Globus pallidus (tissue), 1 donor: ENCODE measurements at places on chromosomes 12 and 14.

- peak; percentile 69 for DNase-seq
Observed at GRCh38 chr12:128807161-128807724, 16.5 kb downstream of the SLC15A4 start.

DNA sequence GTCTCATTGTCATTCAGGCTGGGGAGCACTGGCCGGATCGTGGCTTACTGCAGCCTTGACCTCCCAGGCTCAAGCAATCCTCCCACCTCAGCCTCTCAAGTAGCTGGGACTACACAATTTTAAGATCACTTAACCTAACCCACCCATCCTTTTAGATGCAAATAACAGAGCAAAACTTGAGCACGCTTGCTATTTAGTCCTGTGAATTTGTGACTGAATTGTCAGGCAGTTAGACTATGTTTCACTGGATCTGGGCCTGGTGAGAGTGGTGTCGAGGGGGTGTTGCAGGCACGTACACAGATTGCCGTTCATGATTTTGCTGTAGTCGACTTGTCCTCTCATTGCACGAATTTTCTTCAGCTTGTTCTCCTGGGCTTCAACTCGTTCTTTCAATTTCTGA lies 38.2 kb downstream of the ZFYVE21 start:
- DNase-seq = no peak

- no peak for DNase-seq
Observed at GRCh38 chr14:59055006-59055405, 133.5 kb upstream of the DAAM1 start.

DNA sequence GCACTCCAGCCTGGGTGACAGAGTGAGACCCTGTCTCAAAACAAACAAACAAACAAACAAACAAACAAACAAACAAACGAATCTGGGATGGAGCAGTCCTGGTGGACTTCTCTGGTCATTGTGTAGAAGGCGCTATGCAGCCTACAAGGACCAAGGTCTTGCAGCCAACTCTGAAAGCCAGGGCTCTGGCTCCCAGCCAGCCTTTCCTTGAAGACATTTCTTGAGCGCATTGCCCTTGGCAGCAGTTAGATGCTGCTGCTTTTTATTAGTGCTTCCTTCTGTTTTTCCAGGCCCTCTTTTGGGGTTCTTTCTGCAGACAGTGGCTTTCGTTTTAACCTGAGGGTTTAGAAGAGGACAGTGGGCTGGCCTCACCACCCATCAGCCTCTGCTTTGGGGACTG lies 20.2 kb downstream of the CCDC177 start:
- DNase-seq = no peak

DNA sequence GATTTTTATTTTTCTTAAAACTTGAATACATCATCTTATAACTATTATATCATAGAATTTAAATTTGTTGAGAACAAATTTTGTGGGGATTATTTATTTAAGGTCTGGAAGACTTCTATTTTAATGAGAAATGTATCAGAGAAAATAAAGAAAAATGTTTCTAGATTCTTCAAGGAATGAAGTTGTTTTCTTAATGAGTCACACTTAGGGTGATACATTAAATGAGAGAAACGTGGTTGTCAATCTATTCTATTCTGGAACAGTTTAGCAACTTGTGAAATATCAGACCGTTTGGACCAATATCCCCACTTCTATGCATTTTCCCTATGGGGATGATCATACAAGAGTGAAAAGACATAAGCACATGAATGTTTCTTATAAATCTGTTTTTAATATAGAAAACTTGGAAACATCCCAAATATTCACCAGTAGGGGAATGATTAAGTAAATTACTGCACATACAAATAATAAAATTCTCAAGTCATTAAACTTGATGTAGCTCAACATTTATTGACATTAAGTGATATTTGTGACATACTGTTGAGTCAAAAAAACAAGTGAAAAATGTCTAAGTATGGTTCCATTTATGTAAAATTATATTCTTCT lies 88.5 kb downstream of the E2F7 start:
- no peak for DNase-seq

- no peak for DNase-seq
Observed at GRCh38 chr12:93686572-93687356, 9.6 kb downstream of the CRADD start.

DNA sequence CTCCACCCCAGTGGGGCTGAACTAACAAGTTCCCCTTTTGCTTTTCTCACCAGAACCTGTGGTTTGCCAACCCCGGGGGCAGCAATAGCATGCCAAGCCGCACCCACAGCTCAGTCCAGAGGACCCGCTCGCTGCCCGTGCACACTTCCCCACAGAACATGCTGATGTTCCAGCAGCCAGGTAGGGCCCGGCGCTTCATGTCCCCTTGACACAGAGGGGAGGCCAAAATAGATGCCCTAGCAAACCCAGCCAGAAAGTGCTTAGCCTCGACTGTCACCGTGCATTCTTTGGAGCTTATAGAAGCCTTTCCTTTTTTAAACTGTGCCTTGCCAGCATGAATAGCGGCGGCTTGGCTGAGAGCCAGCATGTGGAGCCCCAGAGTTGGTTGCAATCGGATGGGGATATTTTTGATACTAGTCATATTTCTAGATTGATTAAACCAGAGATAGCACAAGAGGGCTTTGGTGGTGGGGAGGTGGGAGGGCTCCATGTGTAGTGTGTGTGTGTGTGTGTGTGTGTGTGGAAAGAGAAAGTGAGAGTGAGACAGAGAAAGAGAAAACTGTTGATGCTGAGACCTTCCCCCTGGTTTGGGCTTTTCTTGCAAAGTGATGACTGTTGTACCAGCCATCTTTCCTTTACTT lies 126.1 kb downstream of the GCH1 start:
- no peak for DNase-seq

GRCh38 chr14:68941820-68942219 lies 37.3 kb downstream of the ACTN1 start:
- no peak for DNase-seq

DNA sequence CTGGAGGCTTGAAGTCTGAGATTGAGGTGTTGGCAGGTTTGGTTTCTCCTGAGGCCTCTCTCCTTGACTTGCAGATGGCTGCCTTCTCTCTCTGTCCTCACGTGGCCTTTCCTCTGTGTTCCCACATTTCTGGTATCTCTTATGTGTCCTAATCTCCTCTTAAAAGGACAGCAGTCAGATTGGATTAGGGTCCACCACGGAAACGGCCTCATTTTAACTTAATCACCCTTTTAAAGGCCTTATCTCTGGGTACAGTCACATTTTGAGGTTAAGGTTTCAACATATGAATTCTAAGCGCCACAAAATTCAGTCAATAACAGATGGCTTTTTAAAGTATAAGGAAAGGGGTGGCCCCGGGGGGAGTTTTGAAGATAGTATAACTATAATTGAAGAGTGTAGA lies 33.5 kb downstream of the UNC79 start:
- no peak for DNase-seq

DNA sequence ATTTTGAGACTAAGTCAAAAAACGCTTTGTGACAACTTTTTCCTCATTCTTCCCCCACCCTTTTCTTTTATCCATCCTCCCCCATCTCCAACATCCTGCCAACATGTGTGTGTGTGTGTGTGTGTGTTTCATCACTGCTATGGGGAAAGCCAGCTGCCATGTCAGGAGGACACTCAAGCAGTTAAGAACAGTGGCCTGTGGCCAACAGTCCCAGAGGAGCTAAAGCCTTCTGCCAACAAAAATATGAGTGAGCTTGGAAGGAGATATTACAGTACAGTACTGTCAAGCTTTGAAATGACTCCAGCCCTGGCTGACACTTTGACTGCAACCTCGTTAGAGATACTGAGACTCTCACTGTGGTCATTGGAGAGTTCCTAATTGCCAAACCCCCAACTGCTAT lies 5.0 kb upstream of the CSRP2 start:
- no peak for DNase-seq
